Islet precursor cell (in vitro differentiated cells): ENCODE measurements at places on chromosomes 5 and 9.
A peak's percentile ranks its signal among the peaks of the same experiment; 100 is the strongest.

- DNase-seq: peak; percentile 34
These were observed 9.7 kb upstream of the NEK6 start for GRCh38 chr9:124248066-124248465.

GRCh38 chr5:125487231-125487630 is 740.8 kb upstream of the ZNF608 start:
- DNase-seq: no peak

DNA sequence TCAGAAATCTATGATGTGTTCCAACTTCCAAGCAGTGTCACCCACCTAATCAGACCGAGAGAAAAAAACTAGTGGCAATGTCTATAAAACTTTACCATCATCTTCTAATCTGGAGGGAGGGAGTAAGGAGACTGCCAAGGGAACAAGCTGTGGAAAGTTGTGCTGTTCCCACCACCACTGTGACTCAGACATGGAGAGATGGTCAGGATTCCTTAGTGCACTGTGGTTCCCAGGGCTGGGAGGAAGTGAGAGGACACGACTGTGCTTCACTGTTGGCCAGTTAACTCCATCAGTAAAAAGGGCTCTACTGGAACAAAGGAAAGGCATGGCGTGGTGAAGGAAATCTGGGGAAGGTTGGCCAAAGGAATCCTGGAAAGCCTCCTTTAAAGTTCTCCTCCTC is 18.8 kb downstream of the TICAM2 start:
- peak; percentile 88 for DNase-seq

- no peak for DNase-seq
These were observed 7.2 kb downstream of the ALDH7A1 start for GRCh38 chr5:126587551-126588390.

DNA sequence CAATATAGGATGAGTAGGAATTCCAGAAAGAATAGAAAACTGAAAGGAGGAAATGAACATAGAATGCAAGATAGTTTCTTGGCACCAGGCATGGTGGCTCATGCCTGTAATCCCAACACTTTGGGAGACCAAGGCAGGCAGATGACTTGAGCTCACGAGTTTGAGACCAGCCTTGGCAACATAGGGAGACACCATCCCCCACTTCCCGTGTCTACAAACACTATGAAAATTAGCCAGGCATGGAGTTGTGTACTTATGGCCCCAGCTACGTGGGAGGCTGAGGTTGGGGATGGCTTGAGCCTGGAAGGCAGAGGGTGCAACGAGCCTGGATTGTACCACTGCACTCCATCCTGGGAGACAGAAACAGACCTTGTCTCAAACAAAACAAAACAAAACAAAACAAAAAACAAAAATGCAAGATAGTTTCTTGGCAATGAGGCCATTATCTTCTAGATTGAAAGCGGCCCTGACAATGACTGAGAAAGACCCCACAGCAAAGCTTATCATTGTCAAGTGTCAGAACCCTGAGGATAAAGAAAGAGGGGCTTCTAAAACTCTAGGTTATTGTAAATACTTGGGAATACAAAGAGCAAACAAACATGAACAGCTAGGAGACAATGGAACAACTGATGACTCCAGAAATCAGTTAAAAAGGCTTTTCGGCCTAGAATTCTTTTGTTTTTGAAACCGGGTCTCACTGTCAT is 9.2 kb downstream of the SQSTM1 start:
- DNase-seq: no peak

DNA sequence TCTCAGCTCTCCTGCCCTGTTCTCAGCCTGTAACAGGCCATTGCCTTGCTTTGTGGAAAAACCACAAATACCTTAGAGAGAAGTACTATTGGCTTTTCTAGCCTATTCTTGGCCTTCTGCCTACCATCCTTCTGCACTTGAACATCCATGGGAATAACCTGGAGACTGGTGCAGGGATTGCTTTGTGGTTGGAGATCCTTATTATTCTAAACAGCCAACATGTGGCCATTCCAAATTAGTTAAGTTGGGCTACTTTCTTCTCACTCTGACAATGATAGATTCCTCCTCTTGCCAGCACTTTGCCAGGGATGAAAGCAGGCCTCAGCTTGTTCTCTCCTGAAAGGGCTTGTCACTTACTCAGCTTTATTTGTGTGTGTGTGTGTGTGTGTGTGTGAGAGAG is 240.4 kb downstream of the GLIS3 start:
- no peak for DNase-seq

DNA sequence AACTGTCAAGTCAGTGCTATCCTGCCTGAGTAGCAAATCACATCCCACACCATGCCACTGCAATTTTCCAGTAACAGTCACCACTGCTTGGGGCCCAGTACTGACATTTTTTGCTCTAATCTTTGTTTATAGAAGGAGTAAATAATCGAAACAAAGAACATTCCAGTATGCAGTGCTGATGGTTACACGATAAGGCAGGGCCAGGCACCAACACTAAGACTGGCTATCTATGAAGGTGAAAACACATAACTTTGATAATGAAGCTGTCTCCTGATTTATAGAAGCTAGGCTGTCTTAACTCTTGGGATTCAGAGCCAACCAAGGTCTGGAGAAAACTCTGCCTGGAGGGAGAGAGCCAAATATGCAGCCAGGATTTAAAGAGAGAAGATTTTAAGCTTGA is 365.3 kb downstream of the BNC2 start:
- DNase-seq: peak; percentile 84
